Activated CD8-positive, alpha-beta memory T cell treated with anti-CD3 and anti-CD28 coated beads, Interleukin-2, amount 50 U/mL, for 48 hours (primary cell): ENCODE measurements at places on chromosomes 16 and 17.

GRCh38 chr16:1610899-1611632 lies 806 bp downstream of the IFT140 start:
- DNase-seq, result no peak

DNA sequence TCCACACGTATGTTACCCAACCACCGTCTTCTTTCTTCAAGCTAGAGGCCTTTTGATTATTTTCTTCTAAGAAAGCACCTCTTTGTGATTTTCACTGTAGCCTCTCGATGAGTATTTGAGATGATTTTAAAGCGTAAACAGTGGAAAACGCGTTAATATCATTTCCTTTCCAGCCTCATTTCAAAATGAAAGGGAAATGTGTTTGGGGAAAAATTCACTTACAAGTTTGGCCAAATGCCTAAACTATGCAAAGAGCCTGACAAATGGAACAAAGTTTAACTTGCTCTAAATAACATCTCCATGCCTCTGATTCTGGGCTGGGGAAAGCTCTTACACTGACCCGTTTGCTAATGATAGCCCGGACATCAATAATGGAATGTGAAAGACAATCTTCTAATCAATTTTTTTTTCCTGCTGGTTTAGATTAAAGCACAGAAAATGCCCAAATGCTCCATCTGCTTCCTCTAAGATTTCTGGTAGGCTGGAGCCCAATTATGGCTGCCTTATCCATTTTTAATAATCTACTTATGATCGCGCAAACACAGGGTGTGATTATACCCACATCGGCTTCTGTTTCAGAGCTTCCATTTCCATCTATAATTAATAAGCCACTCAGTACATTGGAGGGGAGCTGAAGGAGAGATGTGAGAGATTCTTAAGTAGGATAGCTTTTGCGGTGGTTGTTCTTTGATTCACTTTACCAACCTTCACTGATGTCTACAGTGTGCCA lies 43.5 kb downstream of the HS3ST2 start:
- DNase-seq, result no peak

- DNase-seq, result no peak
Observed at GRCh38 chr16:23692190-23692837, 13.6 kb downstream of the PLK1 start.

DNA sequence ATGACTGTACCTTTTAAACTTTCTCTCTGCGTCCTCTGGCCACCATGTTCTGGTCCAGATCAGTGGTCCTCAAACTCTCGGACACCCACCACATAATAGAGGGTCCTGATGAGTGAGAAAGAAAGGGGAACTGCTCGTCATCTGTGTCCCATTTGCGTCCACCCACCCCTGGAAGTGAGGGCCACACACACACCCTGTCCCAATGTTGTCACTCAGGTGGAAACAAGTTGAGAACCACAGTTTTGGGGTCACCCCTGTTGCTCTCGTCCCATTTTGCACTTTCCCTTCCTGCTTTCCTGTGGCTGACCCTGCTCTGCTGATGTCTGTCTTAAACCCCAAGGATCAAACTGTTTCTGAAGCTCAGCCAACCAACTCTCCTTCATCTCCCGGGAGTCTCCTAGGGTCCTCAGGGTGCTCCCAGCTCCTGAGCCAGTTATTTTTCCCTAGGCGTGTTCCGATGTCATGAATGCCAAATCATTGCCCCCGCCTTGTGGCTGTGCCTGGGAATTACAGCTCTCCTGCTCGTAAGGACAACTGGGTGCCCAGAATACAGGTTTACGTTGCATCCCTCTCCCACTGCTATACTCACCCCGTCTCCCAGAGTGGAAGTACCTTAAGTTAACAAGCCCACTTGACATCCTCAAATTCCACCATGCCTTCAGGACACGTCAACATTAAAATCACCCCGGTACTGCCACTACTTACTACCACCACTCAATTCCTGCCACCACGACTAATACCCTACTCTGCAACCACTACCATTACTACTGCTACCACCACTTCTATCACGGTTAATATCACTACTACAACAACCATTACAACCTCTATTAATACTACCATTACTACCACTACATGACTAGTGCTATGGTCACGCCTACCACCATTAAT lies 26.0 kb upstream of the HNF1B start:
- peak; percentile 65 for DNase-seq

DNA sequence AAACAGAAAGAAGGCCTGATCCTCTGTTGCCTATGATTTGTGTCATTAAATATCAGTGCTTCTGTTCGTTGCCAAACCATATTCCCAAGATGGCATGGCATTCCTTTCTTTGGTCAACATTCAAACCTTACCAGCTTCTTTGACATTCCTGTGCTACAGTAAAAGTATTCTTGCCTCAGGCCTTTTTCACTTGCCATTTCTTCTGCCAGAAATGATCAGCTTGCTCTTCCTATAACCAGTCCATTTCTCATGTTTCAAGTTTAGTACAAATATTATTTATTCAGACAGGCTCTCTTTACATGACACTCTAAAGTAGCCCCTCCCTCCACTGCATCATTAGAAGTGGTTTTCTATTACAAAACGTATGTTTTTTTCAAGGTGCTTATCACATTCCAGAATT lies 278.3 kb downstream of the KCNJ2 start:
- DNase-seq, result no peak

- DNase-seq, result no peak
Observed at GRCh38 chr17:77531002-77531401, 390.2 kb downstream of the SEC14L1 start.
